ENCODE measurements at places on chromosomes 4 and X. TPM values are rescaled to one million over a fixed set of nuclear protein-coding genes. Genes with fewer than 3 reads are reported as not detected.

The ZFP92 gene
- total RNA-seq = 0.27 TPM

The ADH6 gene
- total RNA-seq = not detected

The MAGEB1 gene
- total RNA-seq = not detected

The KLB gene
- not detected for total RNA-seq

The CD38 gene
- total RNA-seq = 0.94 TPM

The MAGEE1 gene
- total RNA-seq = 3.9 TPM

The ERVMER34-1 gene
- total RNA-seq = 0.32 TPM

The MAGEA8 gene
- total RNA-seq = not detected

The CYP2U1 gene
- total RNA-seq = 6.3 TPM

The POU4F2 gene
- total RNA-seq = not detected

The CPZ gene
- total RNA-seq = 6.3 TPM

The KLHL13 gene
- total RNA-seq = 3.1 TPM

The ABCG2 gene
- 0.34 TPM for total RNA-seq

The CT47A1 gene
- not detected for total RNA-seq

The CSN1S1 gene
- total RNA-seq = not detected

The SSR4 gene
- total RNA-seq = 252 TPM

The ADAM29 gene
- total RNA-seq = not detected

The CT45A2 gene
- not detected for total RNA-seq

The TCEANC gene
- 2.3 TPM for total RNA-seq

The TMEM144 gene
- total RNA-seq = 5.6 TPM

The GAGE12E gene
- not detected for total RNA-seq

The ARHGEF38 gene
- total RNA-seq = not detected

The ARHGAP4 gene
- 3.9 TPM for total RNA-seq

The FAAH2 gene
- total RNA-seq = 0.20 TPM

The RRH gene
- total RNA-seq = 0.25 TPM

The FGF16 gene
- total RNA-seq = not detected

The MAGEA9B gene
- not detected for total RNA-seq

The LEF1 gene
- 16.6 TPM for total RNA-seq

The TMSB15C gene
- 2.3 TPM for total RNA-seq

The HSFX4 gene
- total RNA-seq = not detected

The GAB1 gene
- 13.6 TPM for total RNA-seq

The GAGE12H gene
- not detected for total RNA-seq

The TMSB15A gene
- total RNA-seq = 0.46 TPM

The CXCL1 gene
- 11.4 TPM for total RNA-seq

The RHOXF1 gene
- not detected for total RNA-seq

The CYTL1 gene
- total RNA-seq = 9.6 TPM

The SYNPO2 gene
- total RNA-seq = 4.7 TPM

The MAGEA2B gene
- 1.2 TPM for total RNA-seq

The ZNF141 gene
- 8.4 TPM for total RNA-seq

The AADAT gene
- 10.3 TPM for total RNA-seq

The MAML3 gene
- total RNA-seq = 10.2 TPM

The GUCY1A1 gene
- total RNA-seq = 0.48 TPM

The SH3D19 gene
- total RNA-seq = 57.2 TPM

The SHISA3 gene
- total RNA-seq = not detected

The SPIN2B gene
- total RNA-seq = 12.1 TPM

The NPY1R gene
- total RNA-seq = 1.1 TPM

The IL2RG gene
- 0.59 TPM for total RNA-seq
